ENCODE measurements at places on chromosomes 5 and 9.

GRCh38 chr9:110850401-110851135 lies 182.0 kb downstream of the MUSK start:
- no peak for DNase-seq

- no peak for DNase-seq
Observed at GRCh38 chr5:103546858-103547257, 15.7 kb downstream of the NUDT12 start.

- DNase-seq, result no peak
Observed at GRCh38 chr5:73066466-73066865, 53.9 kb upstream of the TMEM171 start.

GRCh38 chr9:120715389-120715924 lies 1.2 kb upstream of the MEGF9 start:
- DNase-seq, result no peak

- peak; percentile 36 for DNase-seq
Observed at GRCh38 chr5:81006947-81007636, 46.9 kb downstream of the RASGRF2 start.

- DNase-seq, result no peak
Observed at GRCh38 chr9:78443946-78444345, 147.0 kb downstream of the PSAT1 start.

- DNase-seq, result no peak
Observed at GRCh38 chr5:37799865-37800421, 39.9 kb downstream of the GDNF start.

Measured in stimulated activated CD4-positive, alpha-beta T cell treated with anti-CD3 and anti-CD28 coated beads, Interleukin-1b, Interleukin-23, amount 100 ng/mL, for 1 hour (primary cell).